ENCODE measurements at places on chromosomes 13 and 19.
A peak's percentile ranks its signal among the peaks of the same experiment; 100 is the strongest.

DNA sequence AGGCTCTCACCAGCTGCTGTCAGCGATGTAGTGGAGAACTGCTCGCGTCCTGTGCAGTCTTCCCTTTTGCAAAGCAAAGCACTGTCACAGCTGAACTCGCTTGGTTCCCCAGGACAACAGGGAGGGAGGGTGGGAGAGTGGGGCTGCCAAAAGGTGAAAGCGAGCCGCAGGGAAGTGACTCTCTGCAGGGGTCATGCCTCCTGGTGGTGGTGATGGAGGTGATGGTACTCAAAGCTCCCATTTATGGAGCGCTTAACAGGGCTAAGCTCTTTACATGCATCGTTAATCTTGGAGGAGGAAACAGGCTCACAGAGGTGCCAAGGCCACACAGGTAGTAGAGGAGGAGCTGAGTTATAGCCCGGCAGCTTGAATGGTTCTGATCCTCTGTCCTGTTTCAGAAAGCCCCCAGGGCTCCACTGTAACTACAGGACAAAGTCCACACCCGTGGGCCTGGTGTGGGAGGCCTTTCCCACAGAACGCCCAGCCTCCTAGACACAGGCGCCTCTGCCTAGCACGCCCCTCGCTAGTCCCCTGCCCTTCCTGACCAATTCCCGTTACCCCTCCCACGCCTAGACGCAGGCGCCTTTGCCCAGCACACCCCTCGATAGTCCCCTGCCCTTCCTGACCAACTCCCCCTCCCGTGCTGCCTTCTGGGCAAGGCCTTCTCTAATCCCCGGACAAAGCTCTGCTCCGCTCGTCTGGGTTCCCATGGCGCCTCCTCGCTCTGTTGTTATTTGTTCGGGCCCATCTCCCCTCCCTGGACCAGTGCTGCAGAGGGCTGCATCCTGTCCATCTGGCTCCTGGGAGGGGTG lies 10.7 kb downstream of the PPP1R37 start:
- no peak for DNase-seq

DNA sequence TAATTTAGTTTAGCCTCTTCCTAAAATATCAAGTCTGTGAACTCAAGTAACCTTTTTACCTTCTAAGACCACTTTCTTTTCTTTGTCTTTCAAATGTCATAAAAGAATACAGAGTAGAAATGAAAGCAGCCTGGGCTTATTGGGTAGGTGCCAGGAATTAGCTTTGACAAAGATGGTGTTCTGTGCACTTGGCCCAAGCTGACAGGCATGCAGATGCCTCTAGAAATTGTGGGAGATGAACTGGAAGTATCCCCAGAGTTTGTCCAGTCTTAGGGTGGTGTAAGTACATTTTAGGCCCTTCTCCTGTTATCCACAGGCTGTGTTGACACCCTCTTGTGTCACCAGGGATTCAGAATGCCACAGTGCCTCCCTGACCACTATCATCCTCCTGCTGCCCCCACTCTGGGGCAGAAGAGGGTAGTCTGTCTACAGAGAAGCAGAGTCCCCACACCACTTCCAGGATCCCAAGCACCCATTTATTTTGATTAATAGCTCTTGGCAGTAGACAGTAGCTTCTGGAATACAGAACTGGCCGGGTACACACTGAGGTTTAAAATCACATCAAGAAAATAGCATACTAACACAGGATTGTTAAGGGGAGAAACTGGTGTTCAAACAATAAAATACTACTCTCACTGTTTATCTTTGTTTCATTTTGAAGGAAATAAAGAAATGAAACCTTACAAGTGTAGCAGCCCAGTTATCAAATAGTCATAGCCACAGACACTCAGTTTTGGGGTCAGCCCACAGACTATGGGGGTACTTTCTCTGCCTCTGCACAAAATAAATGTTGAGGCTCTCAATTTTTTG lies 343.2 kb downstream of the KCNRG start:
- DNase-seq: no peak

DNA sequence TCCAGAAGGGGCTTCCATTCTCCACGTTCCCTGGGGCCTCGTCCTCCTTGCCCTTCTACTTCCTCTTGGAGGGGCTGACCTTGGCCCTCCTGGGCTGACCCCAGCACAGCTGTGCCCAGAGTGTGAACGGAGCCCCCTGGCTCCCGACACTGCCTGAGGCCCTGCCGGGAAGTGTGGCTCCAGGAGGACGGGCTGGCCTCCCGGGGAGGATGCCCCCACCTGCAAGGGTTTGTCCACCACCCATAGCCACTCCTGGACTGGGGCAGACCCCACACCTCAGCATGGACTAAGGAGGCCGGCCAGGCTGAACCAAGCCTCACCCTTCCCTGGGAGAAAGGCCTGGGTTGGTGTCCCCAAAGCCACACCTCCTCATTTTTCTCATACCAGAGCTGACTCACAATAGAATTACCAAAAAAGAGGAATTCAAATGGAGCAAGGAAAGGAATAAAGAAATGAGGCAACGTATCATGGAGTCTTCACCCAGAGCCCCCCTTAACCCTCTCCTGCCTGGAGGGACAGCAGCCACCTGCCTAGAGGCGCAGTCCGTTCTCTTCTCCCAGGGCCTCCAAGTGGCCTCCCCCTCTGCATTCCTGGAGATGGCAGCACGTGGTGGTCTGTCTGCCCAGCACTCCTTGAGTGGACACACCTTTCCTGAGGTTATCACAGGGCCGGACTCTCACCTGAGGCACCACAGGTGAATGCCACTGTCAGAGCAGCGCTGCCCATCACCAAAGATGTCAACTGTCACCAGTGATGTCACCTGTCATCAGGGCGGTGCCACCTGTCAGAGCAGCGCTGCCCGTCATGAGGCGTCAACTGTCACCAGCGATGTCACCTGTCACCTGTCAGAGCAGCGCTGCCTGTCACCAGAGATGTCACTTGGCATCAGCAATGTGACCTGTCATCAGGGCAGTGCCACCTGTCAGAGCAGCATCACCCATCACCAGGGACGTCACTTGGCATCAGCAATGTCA lies 3.1 kb upstream of the C13orf46 start:
- peak; percentile 90 for DNase-seq

- no peak for DNase-seq
These were observed 38.1 kb downstream of the PPP2R1A start for GRCh38 chr19:52227980-52228379.

GRCh38 chr19:52923778-52924593 lies 758 bp upstream of the ZNF888 start:
- DNase-seq: no peak
